ENCODE measurements at places on chromosomes 2 and 18.
A peak's percentile ranks its signal among the peaks of the same experiment; 100 is the strongest.

- DNase-seq: no peak
Measured at GRCh38 chr18:7234091-7234490, 3.2 kb downstream of the LRRC30 start.

GRCh38 chr2:193818801-193819499 lies 1624.2 kb upstream of the TMEFF2 start:
- no peak for DNase-seq

DNA sequence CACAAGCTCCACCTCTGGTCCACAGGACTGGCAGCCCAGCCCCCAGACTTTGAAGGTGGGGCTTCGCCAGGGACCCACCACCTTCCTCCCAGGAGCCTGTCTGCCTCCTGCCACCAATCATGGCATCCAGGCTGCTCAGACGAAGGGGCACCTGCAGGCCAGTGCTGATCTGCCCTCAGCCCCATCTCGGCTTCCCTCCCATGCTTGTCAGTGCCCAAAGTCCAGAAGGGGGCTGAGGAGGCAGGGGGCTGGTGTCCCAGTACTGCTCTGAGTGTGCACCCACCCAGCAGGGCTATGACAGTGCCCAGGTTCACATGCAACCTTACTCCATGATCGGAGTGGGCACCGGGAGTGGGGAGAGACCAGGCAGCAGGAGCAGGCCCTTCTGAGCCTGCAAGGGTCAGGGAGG lies 25.3 kb upstream of the RUFY4 start:
- no peak for DNase-seq

GRCh38 chr2:179234658-179235240 lies 29.9 kb downstream of the SESTD1 start:
- no peak for DNase-seq

DNA sequence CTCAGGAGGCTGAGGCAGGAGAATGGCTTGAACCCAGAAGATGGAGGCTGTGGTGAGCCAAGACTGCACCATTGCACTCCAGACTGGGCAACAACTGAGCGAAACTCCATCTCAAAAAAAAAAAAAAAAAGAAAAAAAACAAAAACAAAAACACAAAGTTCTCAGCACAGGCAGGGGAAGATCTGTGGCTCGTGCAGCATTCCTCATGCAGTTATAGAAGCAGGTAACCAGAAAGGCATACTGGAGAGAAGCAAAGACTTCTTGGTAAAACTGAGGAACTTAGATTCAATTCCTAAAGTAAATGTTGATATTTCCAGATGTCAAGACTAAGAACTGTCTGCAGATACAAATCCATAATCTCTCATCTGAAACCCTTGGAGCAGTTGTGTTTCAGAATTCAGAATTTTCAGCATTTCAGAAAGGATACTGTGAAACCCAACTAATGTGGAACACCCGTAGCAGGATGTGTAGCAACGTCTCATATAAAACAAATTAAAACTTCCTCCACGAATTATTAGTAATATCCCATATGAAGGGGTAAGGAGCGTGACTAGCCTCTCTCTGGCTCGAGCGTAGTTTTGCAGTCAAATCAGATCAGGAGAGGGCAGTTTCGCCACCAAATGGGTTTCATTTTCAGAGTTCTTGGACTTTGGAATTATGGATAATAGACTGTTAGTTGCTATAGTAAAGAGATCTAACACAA lies 13.2 kb upstream of the SLC25A52 start:
- no peak for DNase-seq

DNA sequence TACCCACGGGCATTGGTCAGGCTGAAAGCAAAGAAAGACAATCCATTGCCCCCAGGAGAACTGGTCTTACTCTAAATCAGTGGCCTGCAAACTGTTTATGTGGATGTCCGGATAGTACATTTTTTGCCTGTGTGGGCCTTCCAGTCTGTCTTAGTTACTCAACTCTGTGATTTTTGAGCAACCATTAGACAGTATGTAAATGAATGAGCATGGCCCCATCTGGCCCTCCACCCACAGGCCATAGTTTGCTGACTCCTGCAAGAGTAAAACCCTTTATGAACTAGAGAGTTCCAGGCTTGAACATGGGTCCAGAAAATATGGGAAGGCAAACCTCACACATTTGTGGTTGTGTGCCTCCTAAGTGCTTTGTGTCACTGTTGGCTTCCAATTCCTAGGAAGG lies 55.7 kb upstream of the CYP1B1 start:
- no peak for DNase-seq

GRCh38 chr2:45323344-45323743 lies 287.7 kb downstream of the SRBD1 start:
- DNase-seq: no peak

DNA sequence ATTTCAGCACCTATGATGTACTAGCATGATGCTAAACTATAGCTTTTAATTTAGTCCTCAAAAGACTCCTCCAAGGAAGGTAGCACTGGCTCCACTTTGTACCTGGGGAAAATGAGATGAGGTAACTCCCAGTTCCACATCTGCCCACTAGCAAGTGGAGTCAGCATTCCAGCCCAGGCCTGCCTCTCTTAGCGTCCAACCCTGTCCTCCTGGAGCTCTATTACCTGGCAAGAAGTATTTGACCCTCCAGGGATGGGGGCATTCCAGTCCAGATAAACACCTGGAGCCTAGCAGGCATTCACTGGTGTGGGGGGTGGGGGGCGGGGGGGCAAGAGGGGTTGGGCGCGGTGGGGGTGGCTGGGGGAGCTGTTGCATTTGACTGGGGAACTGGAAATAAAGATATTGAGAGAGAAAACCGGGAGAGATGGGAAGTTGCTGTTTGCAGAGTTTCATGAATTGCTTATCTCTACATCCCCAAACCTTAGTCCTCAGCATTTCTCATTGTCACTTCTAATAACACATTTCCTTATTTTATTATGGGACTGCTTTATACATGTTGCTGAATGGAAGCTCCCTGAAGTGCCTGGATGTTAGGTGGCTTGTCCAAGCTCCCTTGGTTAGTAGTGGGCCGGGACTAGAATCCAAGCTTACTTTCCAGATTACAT lies 22.0 kb upstream of the FZD5 start:
- DNase-seq: no peak

DNA sequence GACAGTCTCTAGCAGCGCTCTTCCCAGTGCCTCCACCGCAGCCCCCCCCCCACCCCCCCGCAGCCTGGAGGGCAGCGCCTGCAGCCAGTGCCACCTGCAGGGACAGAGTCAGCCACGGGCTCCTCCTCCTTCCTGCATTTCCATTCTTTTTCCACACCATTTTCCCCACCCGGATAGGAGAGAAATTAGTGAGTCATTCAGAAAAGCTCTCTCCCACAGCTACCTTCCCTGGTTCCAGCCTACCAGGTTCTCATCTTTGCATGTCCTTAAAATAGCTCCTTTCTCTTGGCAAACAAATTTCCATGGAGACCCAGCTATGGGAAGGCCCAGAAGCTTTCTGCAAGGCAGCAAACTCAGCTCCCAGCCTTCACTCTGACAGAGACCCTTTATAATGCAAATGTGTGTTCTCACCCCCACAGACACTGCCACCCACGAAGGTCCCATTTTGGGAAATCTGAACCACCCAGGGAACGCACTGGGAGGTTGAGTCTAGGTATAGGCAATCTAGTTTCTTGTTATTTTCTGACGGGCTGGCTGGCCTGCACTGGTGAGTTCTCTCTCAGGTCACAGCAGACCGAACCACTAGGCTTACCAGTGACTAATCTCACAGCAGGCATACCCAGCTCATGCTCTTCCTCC lies 41.8 kb upstream of the ATG16L1 start:
- DNase-seq: peak; percentile 20

DNA sequence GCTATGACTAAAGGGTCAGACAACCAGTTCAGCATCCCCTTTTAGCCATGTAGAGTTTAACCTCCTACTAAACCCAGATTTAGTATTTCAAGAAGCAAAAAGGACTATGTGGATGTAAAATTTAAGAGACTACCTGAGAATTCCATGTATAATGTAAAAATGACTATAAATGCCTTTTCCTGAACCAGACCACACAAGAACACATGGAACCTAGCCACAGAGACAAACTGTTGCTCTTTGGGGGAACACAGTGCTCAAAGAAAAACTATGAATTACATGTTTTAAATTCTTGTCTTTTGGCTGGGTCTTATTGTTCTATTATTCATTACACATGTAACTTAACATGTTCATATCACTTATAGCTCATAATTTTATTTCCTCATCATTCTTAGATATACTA lies 192.8 kb downstream of the DNER start:
- no peak for DNase-seq
